Cortex of kidney (tissue), 1 donor: ENCODE measurements at places on chromosomes 12 and 14.

DNA sequence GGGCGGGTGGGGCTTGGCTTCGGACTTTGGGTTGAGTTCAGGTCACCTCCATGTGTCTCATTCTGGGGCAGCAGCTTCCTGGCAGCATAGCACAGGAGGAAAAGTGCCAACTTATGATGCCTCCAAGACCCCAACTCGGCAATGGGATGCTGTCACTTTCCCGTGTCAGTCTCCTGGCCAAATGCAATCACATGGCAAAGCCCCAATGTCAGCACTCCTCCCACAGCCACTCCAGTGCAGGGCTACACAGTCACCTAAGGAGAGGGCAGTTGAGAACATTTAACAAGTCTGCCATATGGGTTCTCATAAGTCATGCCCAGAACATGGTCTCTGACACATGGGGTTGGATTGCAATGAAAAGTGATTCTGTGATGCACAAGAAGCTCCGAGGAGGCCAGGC lies 26.7 kb downstream of the ELK3 start:
- no peak for DNase-seq

DNA sequence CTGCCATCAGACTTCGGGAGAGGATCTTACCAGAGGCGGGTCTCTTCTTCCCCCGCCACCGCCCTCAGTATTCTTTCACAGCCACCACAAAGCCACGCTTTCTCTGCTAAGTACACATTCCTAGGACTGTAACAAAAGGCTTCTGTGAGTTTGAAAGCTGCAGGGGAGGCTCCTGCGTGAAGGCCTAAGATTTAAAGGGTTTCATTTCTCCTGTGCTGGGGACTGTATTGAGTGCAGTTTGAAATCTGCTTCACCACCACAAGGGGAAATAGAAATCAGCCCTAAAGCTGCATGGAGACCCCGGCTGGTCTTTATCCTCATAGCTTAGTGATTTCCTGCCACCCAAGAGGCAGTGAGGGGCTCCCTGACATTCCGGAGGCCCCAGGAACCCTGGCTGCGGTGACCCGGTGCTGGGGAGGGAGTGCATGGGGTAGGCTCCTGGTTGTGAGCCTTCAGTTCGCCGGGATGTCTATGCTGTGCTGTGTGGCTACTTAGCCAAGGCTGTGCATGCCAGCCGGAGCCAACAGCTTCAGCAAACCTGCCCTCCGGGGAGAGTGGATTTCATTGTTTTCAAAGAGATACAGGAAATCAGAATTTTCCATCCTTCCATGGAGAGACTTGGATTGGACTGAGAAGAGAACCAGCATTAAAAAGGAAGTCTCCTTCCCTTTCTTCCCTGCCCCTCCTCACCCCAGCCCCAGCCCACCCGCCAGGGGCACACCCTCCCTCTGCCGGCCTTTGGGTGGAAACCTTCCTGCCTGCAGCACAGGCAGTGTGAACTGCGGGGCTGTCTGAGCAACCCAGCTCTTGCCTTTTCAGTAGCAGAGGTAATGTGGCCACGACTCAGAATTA lies 163.3 kb downstream of the ETV6 start:
- no peak for DNase-seq

GRCh38 chr14:61116369-61116768 lies 135.3 kb downstream of the SLC38A6 start:
- DNase-seq, result no peak

GRCh38 chr14:61695695-61696527 lies 598 bp downstream of the HIF1A start:
- no peak for DNase-seq

DNA sequence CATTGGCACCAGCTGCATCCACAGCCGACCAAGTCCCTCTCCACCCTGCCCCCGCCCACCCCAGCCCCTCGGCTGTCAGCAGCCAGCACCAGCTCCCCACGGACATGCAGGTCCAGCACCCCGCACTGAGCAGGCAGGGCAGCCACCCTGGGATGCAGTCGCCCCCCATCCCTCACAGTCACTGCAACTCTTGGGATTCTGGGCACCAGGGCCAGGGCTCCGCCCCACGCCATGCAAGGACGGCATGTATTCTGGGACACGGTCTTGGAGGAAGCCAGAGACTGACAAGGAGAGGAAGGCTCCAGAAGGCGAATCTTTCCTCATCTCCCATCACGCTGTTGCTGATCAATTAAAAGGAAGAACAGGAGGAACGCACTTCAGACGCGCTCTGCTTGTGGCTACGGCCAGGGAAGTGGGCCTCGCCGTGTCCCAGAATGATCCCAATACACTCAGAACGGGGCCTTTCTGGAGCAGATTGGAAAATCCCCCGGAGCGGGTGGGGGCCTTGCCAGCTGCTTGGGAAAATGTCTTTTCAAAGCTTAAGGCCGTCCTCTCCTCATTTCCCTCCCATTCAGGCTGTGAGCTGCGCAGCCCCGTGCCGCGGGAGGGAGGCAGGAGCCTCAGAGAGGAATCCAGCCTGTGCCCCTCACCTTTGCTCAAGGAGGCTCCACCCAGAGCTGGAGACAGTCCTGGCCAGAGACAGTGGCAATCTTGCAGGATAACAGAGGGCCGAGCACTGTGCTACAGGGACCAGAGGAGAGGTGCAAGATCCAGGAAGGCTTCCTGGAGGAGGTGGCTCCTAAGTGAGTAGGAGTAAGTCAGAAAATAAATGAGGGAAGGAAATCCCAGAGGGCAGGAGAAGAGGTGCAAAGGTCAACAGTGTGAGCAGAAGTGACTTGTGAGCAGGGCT lies 54.1 kb upstream of the DIO3 start:
- DNase-seq, result no peak

DNA sequence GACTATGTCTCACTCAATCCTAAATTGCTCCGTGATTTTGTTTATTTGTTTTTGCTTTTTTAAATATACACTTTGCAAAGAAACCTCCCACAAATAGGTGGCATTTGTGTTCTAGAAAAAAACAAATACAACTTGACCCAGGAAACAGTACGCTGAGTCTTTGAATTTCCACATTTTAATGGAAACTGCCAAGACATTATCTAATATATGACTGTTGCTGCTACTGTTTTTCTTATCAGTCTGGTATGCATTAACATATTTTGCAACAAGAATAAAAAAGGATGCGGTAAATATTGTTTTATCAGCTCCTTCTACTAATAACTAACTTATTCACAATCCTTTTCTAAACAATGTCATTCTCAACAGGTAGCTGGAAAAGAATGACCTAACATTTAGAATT lies 187.4 kb downstream of the LRIG3 start:
- DNase-seq, result no peak

DNA sequence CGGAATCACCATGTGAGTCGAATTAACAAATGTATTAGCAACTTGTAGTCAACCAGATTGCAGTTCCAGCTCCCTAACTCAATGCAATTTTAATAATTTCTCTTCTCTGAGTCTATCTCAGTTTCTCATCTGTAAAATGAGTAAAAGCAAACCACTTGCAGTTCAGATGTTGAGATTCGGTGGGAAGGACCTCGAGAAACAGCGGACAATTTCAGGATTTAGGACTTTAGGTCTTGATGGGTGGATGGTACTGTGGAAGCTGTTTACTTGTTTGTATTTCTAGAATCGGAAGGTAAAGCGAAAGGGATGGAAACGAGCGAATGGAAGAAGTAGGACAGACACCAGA lies 510 bp upstream of the TTC8 start:
- no peak for DNase-seq

- no peak for DNase-seq
These were observed 857.1 kb downstream of the AACS start for GRCh38 chr12:125922330-125922729.

- no peak for DNase-seq
These were observed 355.5 kb downstream of the ATP23 start for GRCh38 chr12:58296863-58297262.

- no peak for DNase-seq
These were observed 91.8 kb upstream of the PWP1 start for GRCh38 chr12:107593713-107594381.

- no peak for DNase-seq
These were observed 281.1 kb upstream of the AMIGO2 start for GRCh38 chr12:47360771-47361388.

DNA sequence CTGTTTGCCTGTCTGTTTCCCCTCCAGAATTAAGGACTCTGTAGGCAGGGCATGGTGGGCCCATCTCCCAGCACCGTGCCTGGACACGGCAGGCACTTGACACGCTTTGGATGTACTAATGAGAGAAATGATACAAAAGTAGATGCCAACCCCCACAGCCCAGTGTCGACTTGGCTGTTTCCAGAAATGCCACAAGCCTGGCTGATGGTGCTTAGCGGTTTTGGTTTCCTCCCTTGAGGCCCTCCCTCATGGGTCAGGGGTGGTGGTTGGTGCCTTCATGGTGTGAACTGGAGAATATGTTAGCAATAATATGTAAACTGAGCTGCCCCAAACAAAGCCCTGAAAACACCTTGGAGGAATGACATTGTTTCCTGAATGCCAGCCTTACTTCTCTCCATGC lies 55.5 kb upstream of the ESRRB start:
- DNase-seq, result no peak

GRCh38 chr12:12451098-12451497 lies 94.2 kb downstream of the BORCS5 start:
- DNase-seq, result no peak

DNA sequence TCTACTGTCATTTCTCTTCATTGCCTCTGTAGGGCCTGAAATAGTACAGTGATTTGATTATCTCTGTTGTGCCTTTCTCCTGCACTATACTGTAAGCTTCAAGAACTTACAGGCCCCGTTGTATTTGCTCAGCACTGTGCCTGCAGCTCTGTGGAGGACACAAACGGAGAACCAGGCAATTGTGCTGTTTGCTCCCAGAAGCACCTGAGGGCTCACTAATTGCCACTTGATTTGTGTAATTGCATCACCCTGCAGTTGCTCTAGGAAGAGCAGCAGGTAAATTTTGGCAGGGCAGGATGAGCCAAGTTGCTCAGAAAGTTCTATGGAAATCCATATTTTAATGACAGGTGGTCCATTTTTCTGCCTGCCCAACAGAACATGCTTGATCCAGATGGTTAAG lies 11.6 kb upstream of the KRT82 start:
- DNase-seq, result no peak

- no peak for DNase-seq
These were observed 20.3 kb downstream of the DCAF5 start for GRCh38 chr14:69132513-69133181.

GRCh38 chr12:104999347-104999685 lies 13.2 kb downstream of the NOPCHAP1 start:
- DNase-seq, result no peak

DNA sequence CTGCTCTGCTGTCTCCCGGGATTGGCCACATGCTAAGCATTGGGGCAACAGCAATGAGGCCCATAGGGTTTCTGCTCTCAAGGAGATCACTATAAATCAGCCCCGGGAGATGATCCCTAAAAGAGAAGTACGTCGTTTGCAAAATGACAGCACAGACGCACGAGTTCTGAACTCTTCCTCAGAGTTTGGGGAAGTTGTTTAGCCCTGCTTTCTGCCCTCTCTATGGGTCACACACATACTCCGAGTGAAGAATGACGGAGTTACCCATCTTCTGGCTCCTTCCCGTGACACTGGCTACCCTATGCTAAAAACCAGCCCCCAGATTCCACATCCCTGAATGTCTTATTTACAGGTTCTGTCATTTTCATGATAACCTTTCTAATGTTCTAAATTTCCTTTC lies 258.0 kb upstream of the PLEKHG7 start:
- no peak for DNase-seq

- no peak for DNase-seq
These were observed 3.7 kb upstream of the CLMN start for GRCh38 chr14:95323361-95323760.

DNA sequence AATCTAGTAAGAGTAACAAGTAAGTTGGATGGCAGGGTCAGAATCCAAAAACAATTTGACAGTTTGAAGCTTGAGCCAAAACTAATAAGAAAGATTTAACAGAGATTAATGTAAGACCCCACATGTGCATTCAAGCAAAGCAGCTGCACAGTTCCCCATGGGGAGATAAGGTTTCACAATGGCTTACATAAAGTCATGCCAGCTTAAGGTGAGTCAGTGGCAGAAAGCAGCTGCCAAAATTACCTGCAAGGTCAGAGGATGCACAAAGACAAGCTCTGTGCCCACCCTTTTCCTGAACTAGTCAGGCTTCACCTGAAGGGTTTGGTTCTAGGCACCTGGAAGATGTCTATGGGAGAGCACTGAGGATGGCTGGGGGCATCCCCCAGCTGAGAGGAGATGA lies 36.6 kb upstream of the KRT77 start:
- no peak for DNase-seq

DNA sequence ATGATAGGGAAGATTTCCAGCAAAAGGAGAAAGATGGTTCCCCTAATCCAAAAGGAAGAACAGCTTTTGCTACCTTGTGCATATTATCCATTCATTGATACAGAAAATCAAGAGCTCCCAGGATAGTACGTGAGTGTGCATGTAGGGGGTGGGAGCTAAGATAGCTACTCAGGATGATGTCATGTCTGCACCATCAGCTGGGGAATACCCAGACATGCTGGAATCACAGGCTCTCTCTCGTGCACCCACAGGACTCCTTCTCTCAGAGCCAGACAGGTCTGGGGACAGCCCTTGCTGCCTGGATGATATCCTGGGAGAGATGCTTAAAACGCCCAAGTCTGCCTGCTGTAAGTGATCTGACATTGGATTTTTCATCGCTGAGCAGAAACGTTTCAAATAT lies 38.9 kb downstream of the FOXN3 start:
- DNase-seq, result no peak

DNA sequence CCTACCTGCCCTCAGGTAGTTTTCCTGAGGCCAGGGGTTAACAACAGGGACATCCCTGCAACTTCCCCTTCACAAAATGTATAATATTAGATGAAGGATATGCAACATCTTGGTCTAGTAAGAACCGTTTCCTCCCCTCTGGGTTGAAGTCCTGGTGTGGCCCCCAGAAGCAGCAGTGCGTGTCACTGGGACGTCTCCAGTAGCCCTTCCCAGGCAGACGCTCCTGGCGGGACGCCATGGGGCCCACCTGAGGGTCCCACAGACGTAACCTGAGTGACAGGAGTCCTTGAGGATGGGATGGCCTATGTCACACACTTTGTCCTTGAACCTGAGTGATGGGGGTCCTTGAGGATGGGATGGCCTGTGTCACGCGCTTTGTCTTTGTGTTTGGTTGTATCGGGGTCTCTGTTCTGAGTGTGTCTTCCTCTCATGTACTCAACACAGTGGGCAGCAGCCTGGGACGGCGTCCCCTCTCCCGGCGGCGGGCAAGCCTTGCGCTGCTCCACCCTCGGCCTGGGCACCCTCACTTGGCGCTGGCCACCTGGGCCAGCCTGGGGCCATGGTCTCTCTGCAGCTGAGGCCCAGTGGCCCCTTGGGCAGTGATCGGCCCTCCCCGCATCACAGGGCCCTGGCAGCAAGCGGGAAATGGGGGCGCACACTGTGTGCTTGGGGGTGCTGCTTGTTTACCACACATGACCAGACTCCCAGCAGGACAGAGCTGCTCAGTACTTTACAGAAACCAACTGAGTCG lies 14.3 kb upstream of the AMN start:
- DNase-seq, result no peak

DNA sequence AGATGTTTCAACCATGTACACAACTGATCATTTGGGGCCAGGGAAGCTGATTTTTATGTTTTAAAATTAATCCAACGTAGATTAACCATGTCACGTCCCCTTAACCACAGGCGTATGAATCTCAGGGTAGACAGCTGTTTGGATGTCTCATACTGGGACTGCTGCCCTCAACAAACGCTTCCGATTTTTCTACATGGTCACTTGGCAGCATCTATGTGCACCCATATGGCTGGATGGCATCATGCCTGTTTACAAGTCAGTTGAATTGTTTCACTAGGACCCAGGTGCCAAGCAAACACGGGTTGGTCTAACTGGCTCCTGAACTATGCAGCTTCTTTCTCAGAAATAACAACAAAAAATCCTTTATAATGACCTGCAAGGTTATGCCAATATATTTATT lies 393.8 kb downstream of the NPAS3 start:
- DNase-seq, result no peak
